Astrocyte (in vitro differentiated cells and primary cell): ENCODE measurements at places on chromosomes 6 and 20.

DNA sequence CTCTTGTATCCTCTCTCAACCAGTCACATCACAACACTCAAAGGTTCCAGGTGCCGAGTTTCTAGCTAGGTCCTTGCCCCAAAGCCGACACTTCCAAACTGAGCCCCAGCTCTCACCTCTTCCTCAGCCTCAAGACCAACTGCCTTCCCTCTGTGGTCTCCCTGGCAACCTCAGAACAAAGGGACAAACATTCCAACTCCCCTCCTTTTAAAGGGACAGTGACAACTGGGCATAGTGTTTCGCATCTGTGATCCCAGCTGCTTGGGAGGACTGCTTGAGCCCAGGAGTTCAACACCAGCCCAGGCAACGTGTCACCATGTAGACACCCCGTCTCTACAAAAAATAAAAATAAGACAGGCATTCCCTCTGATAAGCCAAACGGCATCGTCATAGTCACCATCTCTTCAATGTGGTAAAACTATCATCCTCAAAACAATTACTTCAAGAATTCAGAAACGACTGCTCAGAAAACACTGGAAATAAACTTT is 11.3 kb downstream of the DIDO1 start:
- peak; percentile 39 for DNase-seq

DNA sequence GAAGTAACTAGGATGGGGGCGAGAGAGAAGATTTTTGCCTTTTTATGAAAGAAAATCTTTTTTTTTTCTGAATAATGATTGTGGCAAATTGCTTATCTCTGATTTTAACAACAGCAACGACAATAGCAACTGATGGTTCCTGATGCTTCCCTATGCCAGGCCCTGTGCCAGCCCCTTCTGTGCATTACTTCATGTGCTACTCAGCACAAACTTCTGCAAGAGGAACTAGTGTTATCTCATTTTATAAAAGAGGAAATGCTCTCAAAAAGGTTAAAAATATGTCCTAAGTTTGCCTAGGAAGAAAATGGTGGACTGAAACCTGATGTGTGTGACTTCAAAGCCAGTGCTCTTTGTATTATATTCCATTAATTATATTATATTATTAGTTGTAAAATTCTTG is 74.0 kb upstream of the RALGAPA2 start:
- no peak for DNase-seq

- DNase-seq: no peak
Observed at GRCh38 chr20:47503685-47504084, 2.0 kb downstream of the NCOA3 start.

DNA sequence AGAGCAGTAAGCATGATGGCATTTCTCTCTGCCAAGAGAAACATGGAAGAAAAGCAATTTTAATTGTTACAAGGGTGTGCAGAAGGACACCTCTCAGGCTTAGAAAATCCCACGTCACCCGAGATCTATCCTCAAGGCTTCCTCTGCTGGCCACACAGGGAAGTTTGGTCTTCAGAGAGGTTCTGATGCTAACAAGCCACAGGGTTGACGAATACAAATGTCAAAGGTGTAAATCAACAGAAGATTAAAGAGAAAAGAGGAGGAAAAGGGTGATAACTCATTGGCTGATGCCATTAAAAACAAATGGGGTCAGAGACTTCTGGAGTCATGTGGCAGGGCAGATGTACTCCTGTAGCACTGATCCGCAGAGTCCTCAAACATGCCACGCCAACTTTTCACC is 33.6 kb upstream of the SPDEF start:
- no peak for DNase-seq
